Left lung (tissue), 14 donors: ENCODE measurements at places on chromosomes 5 and 9. TPM values are rescaled to one million over a fixed set of nuclear protein-coding genes. Genes with fewer than 3 reads are reported as not detected.

Gene NMRK1
- polyA plus RNA-seq, result 39.4 TPM

Gene ZNF300
- 26.2 TPM for polyA plus RNA-seq

Gene PHYHD1
- polyA plus RNA-seq, result 34.8 TPM

Gene BARHL1
- not detected for polyA plus RNA-seq

GRCh38 chr5:147426640-147427327 is 83.1 kb downstream of the DPYSL3 start:
- DNase-seq, result no peak
- no peak overlapping the region for H3K4me3 ChIP-seq
- H3K27me3 ChIP-seq, result no peaks in the 10 kb centered on the region

Gene NR4A3
- 0.32 TPM for polyA plus RNA-seq

DNA sequence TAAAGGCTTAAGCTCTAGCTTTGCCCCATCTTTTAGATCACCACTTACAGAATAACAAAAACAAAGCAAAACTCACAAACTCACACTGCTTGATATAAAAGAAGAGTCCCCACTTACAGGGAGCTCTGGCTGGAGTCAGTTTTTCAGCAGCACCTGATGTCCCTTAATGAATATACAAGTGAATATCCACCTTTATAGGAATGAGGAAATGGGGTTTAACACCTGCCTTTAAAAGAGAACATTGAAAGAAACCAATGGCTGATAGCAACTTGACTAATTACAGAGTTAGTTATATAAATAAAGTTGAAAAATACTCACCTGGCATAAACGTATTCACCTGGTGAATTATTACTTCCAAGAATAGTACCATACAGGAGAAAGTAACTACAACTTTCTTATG is 20.7 kb upstream of the PURA start:
- no peaks in the 10 kb centered on the region for H3K27me3 ChIP-seq
- no peaks in the 10 kb centered on the region for H3K36me3 ChIP-seq
- H3K27ac ChIP-seq, result no peak overlapping the region
- no peaks in the 10 kb centered on the region for H3K4me1 ChIP-seq

- no peak overlapping the region for H3K4me3 ChIP-seq
- no peak overlapping the region for H3K27ac ChIP-seq
- no peak for DNase-seq
Measured at GRCh38 chr5:169050636-169051035, 250.3 kb downstream of the SLIT3 start.

DNA sequence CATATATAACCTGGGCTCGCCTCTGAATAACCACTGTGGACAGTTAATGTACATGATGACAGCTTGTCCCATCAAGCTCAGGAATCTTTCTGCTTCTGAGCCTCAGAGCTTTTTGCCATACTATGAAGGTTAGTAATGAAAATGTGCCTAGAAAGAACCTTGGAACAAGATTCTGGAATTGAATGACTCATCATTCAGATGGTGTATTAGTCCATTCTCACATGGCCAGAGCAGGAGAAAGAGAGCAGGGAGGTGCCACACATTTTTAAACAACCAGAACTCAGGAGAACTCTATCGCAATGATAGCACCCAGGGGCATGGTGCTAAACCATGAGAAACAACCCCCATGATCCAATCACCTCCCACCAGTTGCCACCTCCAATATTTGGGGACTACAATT is 542.1 kb downstream of the PRR16 start:
- no peak overlapping the region for H3K27ac ChIP-seq
- no peaks in the 10 kb centered on the region for H3K4me1 ChIP-seq
- no peaks in the 10 kb centered on the region for H3K27me3 ChIP-seq

GRCh38 chr9:34106110-34106509 is 20.4 kb downstream of the DCAF12 start:
- H3K27ac ChIP-seq, result no peak overlapping the region
- no peaks in the 10 kb centered on the region for H3K4me1 ChIP-seq
- no peaks in the 10 kb centered on the region for H3K27me3 ChIP-seq
- no peak overlapping the region for H3K4me3 ChIP-seq
- DNase-seq, result no peak

Gene GABRP
- 0.74 TPM for polyA plus RNA-seq

GRCh38 chr9:99189887-99190596 is 31.7 kb downstream of the ALG2 start:
- no peak overlapping the region for H3K27ac ChIP-seq
- DNase-seq, result no peak
- no peaks in the 10 kb centered on the region for H3K36me3 ChIP-seq
- peaks cover 2% of the 10 kb centered on the region for H3K4me1 ChIP-seq

DNA sequence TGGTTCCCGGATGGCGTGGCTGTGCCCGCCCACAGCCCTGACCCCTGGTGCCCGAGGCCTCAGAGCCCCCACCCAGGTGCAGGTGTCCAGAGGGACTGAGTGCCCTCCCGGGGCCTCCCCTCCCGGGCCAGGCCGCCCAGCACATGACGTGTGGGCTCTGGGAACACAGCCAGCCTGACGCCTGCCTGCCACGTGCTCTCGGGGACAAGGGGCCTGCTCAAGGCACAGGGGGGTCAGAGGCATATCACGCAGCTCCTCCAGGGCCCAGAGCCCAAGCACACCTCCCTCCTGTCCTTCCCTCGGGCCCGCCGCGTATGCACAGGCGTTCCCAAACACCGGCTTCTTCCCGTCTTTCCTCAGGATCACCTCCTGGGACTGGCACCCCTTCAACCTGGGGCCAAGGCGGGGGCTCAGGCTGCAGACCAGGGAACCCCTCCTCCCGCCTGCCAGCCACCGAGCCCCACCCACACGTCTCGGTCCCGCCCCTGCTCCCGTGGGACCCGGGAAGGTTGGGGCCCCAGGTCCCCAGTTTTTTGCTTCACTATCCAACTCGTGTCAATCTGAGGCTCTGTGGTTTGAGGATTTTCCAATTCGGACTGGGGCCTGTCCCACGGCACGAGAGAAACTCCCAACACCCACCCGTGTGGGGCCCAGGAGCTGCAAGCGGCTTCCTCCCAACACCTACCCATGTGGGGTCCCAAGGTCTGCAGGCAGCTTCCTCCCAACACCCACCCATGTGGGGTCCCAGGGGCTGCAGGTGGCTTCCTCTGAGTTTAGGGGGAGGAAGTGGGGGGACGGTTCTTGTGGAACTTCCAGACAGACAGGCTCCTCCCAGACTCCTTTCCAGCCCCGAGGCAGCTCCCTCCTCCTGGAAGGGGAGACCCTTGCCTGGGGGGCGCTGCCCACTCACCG is 1.5 kb downstream of the LCN10 start:
- H3K27me3 ChIP-seq, result peaks cover 53% of the 10 kb centered on the region
- H3K4me3 ChIP-seq, result no peak overlapping the region
- DNase-seq, result peak; percentile 69
